Bronchial epithelial cell (primary cell): ENCODE measurements at places on chromosomes 6 and 20.
A peak's percentile ranks its signal among the peaks of the same experiment; 100 is the strongest.

DNA sequence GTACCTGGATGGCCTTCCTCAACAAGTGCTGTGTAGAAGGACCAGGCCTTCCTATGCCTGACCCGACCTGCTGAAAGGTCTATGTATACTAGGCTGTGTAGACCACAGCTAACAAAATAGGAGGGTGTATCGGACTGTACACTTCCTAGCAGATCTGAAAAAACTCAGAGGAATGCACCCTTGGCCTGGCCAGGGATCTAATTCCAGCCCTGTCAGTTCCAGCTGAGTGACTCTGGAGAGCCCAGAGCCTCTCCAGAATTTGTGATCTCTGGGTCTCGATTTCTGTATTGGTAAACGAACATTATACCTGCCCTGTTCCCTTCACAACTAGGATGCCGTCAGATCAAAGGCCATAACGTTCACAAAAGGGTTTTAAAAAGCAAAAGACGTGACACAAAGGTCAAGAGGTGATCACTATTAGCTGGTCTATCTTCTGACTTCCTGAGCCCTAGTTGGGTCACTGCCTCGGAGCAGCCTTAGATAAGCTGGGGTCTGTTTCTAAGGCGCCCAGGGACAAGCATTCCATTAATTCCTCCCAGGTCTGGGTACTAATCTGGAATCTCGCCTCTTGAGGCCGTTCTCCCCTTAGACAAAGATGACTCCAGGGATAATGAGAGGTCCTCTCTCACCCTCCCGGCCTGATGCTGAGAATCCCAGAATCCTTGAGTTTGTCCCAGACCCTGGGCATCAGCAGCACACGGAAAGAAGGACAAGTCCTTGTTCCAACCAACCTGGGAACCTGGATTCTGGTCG lies 13.9 kb downstream of the MTCH1 start:
- DNase-seq, result no peak

GRCh38 chr6:36219081-36219480 lies 22.5 kb downstream of the BRPF3 start:
- DNase-seq, result no peak

- DNase-seq, result no peak
These were observed 241.7 kb downstream of the ATXN1 start for GRCh38 chr6:16519265-16520242.

DNA sequence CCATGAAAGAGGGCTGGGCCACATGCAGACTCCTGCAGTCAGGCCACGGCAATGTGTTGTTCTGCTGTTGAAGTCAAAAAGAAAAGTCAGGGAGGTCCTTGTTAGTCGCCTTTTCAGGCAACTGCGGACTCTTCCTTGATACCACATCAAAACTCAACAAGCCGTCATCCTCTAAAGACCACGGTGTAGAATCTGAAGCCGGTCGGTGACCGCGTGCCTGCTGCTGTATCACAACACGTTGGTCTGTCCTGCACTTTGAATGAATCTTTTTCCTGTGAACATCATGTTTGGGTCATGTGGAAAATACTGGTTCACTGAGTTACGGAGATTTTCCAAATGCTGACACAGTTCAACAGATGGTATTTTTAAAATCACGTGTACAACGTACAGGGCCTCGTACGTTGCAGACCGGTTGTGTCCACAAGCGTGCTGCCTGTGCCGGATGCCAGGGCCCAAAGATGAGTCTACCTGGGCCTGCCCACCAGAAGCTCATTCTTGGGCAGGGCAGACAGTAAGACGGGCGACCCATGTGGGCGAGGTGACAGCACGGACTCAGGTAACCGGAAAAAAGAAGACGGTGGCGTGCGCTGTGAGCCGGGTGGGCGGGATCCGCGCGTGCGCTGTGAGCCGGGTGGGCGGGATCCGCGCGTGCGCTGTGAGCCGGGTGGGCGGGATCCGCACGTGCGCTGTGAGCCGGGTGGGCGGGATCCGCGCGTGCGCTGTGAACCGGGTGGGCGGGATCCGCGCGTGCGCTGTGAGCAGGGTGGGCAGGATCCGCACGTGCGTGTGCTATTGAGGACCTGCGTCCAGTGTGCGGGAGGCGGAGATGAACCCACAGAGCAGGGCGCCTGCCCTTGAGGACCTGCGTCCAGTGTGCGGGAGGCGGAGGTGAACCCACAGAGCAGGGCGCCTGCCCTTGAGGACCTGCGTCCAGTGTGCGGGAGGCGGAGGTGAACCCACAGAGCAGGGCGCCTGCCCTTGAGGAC lies 114.5 kb downstream of the FAM120B start:
- no peak for DNase-seq

GRCh38 chr6:11218538-11219399 lies 13.7 kb downstream of the NEDD9 start:
- peak; percentile 65 for DNase-seq

GRCh38 chr20:35451295-35451694 lies 4.1 kb upstream of the CEP250 start:
- peak; percentile 97 for DNase-seq

GRCh38 chr6:127367023-127367375 lies 23.6 kb upstream of the ECHDC1 start:
- no peak for DNase-seq

GRCh38 chr20:24699321-24700165 lies 230.1 kb downstream of the SYNDIG1 start:
- DNase-seq, result no peak

GRCh38 chr6:40195428-40196134 lies 261.3 kb upstream of the MOCS1 start:
- no peak for DNase-seq

DNA sequence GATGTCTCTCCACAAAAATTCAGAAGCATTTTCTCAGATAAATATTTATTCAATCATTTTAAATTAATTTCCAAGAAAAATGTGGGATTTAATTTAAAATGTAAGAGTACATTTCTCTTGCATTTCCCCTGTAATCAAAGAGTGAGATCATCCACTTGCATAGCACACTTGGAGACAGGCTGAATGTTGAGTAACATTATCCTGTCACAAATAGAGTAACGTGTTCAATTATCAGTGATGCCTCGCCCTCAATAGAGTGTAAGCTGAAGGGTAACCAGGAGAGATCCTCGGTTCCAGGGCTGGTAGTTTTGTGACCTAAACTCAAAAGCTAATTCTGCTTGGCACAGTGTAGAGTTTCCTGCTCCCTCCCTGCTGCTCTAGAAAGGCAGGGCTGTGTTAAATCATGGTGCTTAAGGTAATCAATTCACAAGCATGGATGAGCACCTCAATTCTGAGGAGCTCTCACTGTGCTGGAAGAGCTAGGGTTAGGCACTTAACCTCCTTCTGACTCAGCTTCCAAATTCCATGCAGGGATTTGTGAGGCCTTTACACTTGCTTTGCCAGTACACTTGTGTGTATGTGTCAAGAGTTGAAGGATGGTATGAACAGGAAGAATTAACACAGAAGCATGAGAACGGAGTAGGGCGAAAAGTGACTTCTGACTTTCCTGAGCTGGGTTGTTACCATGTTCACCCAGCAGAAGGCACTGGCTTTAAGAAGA lies 56.6 kb downstream of the MMUT start:
- peak; percentile 27 for DNase-seq
